ENCODE measurements at places on chromosomes 16 and 17. TPM values are rescaled to one million over a fixed set of nuclear protein-coding genes. Genes with fewer than 3 reads are reported as not detected.

IRX3 gene
- total RNA-seq = not detected

GAST gene
- total RNA-seq = not detected

DNA sequence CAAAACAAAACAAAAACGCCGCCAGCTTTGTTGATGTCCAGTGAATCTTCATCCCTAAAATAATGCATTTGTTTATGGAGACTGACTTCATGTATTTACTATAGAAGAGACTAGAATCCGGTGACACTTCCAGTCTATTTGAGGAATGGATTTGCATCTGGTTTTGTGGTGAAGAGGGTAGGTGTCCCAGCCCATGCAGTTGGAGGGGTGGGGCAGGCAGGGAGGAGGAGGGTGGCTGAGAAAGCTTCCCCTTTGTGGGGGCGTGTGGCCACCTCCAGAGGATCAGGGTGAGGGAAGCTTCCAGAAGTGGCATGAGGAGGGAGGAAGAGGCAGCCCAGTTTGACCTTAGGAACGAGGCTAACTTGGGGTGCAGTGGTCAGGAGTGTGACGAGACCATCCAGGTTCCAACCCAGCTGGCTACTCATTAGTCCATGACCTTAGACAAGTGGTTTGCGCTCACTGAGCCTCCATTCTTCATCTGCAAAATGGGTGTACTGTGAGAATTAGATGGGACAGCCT lies 69.5 kb downstream of the CMIP start:
- DNase-seq = no peak

- no peak for DNase-seq
Measured at GRCh38 chr16:85717393-85718152, 28.8 kb upstream of the GINS2 start.

TNFSF13 gene
- 14.6 TPM for total RNA-seq
